ENCODE measurements at places on chromosomes 4 and X.

GRCh38 chr4:147984065-147984777 lies 252.3 kb downstream of the ARHGAP10 start:
- DNase-seq: no peak

GRCh38 chr4:54330896-54331295 lies 101.8 kb downstream of the PDGFRA start:
- no peak for DNase-seq

- no peak for DNase-seq
These were observed 161.0 kb downstream of the PPP1R2C start for GRCh38 chrX:42616981-42617380.

DNA sequence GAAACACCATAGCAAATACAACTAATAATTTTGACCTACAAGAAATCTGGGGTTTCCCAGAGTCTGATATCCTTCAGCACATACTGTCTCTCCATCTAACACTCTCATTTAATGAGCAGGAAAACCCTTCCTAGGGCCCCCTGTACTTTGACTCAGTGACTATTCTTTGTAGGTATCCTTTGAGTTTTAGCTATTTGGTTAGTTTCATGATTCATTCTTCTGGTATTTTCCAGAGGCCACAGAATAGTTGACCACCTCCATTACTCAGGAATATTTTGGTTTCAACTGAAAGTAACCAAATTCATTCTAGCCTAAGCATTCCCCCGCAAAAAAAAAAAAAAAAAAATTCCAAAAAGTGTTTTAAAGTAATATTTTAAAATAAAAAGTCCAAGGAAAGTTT lies 140.0 kb downstream of the IDS start:
- no peak for DNase-seq

GRCh38 chr4:124589786-124590185 lies 122.7 kb downstream of the ANKRD50 start:
- DNase-seq: no peak

DNA sequence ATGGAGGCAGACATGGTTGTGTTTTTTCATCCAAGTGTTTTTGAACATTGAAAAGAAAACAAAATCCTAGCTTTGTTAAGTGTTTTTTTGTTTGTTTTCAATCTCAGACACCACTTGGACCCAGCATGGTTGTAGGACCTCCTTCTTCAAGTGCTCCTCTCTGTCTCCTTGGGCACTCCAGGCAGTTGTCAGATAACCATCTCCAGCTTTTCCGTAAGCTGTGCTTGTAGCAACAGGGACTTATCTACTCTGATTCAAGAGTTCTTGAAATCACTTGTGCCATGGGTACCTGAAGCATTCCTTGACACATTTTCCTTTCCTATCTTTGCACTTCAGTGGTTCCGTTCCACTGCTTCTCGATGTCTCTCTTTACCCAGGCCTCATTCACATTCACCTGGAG lies 334.9 kb upstream of the DDX53 start:
- no peak for DNase-seq

- DNase-seq: no peak
These were observed 25.1 kb downstream of the DDX60 start for GRCh38 chr4:168293386-168293975.

- no peak for DNase-seq
These were observed 156.1 kb downstream of the ZNF330 start for GRCh38 chr4:141376769-141377168.

DNA sequence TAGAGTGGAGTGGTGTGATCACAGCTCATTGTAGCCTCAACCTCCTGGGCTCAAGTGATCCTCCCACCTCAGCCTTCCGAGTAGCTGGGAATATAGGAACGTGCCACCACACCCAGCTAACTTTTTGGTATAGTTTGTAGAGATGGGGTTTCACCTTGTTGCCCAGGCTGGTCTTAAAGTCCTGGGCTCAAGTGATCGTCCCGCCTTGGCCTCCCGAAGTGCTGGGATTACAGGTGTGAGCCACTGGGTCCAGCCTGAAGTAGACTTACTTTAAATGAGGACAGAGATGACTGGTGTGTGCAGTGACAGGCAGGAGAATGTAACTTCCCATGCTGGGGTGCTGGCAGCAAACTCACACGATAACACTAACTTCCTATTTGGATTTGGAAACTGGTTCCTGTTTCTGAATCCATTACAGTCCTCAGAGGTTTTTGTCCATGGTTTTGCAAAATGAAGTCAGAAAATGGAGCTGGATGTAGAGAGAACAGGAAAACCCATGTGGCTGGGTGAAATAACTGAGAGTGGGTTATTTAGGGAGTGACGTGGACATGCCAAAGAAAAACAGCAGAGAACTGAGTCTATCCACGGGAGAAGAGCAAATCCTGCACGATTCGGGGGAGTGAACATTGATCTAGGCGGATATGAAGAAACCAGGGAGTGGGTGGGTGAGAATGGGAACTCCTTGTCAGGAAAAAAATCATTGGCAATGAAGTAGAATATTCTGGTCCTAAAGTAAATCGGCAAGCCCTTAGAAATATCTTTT lies 95.6 kb downstream of the GATB start:
- no peak for DNase-seq

DNA sequence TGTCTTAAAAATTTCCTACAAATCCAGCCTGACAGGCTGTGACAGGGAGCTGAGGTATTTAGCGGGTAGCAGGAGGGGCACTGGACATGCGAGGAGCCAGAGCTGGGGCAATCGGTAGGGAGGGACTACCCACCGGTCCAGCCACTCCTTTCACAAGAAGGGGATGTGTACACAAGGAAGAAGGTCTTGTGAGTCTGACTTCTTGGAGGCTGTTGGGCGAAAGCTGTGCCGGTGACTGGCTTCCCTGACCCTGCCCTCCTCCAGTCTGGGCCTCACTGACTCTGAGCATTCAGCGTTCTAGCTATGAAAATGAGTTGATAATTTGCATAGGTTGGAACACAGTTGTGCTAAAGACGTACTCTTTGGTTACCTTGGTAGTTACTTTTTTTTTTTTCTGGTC lies 12.7 kb upstream of the CXCL8 start:
- no peak for DNase-seq

- no peak for DNase-seq
These were observed 205.8 kb upstream of the MAMLD1 start for GRCh38 chrX:150157291-150157690.

DNA sequence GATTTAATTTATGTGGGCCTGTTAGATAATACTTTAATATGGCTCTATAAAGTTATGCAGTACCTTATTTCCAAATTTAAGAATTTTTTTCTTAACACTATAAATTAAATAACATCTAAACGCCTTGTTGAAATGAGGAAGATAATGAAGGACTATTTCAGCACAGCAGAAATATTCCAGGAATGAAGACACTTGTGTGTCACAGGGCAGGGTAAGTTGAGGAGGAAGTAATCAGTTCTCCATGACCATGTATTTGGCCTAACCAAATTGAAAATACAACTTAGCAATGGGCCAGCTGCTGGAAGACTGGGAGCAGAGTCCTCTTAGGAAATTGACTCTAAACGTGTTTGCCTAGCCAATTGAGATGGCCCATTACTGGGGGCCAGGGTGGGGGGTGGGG lies 16.9 kb downstream of the CXCL3 start:
- DNase-seq: no peak

GRCh38 chr4:47746122-47746521 lies 91.7 kb downstream of the CORIN start:
- no peak for DNase-seq

DNA sequence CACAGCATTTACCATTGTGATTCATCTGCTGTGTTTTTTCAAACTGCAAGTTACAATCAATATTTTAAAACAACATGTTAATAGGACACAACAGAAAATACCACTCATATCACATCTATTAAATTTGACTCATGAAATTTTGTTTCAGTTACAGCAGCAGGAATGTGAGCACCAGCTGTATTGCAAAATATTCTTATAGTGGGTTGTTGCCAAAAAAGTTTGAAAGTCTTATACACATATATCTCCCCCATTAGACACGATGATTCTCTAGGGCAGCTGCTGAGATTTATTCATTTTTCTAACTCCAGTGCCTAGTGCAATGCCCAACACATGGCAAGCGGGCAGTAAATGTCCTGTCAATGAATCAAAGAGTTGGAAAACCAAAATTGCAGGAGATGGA lies 26.6 kb upstream of the NKX3-2 start:
- DNase-seq: no peak

DNA sequence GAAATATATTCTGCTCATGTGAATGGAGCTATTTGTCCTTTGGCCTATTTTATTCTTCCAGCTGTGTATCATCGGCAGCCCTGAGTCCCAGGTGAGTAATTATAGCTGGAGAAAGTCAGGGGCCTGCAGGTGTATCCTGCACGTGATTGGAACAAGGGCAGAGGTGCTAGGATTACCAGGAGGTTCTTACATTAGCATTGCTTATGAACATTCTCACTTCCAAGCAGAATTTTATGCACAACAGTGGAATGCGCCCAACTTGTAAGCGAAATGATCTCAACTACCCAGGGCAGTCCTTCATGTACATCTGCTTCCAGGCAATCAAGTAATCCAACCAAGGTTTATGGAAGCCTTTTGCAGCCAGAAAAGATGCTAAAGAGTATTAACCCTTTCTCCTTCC lies 68.9 kb upstream of the NRK start:
- DNase-seq: no peak

GRCh38 chr4:2930135-2930757 lies 33.0 kb downstream of the NOP14 start:
- no peak for DNase-seq

- DNase-seq: no peak
These were observed 1847.0 kb upstream of the PCDH10 start for GRCh38 chr4:131302108-131302507.

DNA sequence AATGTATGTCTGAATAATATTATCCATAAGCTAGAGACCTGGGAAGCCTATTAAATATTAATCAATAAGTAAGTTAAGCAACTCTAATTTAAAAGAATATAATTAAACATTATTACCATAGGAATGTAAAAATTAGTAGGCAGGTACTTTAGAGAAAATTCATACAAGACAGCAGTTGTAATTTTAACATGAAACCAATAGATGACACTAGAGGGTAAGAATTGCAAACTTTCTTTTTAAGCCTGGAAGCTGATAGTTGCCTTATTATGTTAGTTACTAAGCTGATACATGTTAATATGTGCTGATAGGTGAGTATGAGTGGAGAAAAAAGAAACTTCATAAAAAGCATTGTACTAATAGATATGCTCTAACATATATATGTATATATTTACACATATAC lies 1157.4 kb downstream of the FAM133A start:
- DNase-seq: no peak

DNA sequence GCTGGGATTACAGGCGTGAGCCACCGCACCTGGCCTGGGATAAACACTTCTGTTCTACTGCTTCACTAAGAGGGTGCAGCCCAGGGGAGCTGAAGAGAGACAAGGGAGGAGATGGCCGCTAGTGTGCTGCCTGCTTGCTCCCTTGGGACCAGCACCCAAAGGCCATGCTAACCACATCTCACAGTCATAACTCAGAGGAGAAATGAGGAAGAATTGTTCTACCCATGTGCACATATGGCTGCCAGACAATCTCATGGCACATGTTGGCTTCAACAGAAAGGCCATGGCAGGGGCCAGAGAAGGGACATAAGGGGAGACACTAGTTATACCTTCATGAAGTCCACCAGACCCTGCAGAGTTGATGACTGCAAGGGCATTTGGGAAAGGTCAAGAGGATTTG lies 22.4 kb downstream of the CLDN22 start:
- no peak for DNase-seq

DNA sequence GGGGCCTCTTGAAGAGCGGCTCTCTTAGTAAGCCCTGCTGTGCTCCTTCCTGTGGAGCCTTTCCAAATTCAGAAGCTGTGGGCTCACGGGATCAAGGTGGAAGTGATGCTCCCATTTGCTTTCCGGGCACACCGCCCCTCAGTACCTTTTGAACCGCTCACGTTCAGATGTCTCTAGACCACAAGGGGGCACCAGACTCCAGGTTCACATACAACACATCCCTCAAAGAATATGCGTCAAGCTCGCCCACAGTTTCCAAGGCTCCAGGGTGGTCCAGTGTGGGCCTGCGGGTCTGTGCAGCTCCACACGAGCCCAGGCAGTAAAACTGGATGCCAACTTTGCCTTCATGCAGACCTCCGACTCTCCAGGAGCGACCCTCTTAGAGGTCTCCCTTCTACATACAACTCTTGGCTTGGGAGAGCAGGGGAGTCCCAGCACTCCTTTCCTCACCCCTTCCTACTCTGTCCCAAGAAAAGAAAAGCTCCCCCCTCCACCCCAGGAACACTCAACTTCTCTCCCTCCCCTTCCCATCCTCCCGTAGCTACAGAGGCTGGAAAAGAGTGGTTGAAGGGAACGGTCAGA lies 11.0 kb downstream of the SUPT20HL1 start:
- no peak for DNase-seq

GRCh38 chr4:81326581-81326980 lies 111.6 kb upstream of the PRKG2 start:
- no peak for DNase-seq

DNA sequence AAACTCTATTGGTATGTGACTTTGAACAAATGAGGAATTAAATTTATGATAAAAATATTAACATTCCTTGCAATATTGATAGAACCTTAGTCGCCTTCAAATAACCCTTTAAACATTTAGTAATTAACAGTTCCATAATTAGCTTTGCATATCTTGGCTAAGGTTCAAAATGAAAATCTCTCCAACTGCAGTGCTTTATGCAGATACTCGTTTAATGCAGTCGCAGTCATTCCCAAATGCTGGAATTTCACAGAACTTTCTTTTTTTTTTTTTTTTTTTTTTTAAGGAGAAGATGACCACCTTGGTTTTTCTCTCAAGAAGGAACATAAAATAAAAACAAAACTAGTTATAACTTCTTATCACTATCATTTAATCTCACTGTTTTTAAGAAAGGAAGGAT lies 5.2 kb downstream of the RAPGEF2 start:
- no peak for DNase-seq

DNA sequence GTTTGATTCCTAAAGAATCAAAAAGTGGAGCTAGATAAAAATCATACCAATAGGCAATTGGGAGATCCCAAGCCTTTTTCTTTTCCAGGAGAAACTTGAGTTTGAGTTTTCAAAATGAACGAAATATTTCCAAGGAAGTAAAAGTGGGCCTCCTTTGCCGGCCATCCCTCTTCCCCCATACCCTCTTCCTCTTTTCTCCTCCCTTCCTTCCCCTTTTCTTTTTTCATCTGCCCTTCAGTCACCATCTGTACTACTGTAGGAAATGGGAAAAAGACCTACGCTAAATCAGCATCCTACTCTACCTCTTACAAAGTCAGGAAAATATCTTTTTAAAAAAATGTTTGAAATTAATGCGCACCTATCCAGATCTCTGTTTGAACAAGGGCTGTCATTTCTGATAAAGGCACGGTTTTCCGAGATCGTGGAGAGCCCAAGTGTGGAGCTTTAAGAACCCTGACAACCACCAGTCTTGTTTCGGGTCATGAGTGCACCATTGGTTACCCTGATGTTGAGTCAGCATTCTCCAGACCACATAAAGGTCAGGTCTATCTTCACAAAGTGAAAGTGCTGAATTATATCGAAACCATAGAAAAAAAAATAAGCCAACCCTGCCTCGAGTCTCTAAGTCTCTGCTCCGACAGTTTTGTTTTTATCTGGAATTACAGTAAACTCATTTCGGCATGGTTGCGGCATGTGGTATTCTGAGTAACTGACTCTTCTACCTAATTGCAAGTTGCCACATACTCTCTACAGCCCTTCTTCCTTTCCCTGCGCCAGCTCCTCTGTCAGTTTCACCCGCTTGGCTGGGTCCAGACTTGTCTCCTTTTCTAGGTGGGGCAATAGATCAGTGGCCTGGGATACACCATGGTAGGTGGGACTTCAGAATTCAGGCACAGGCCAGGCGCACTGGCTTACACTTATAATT lies 140.2 kb upstream of the KLF3 start:
- DNase-seq: no peak

GRCh38 chr4:7768736-7769135 lies 170.9 kb downstream of the AFAP1 start:
- no peak for DNase-seq

- DNase-seq: no peak
These were observed 19.4 kb downstream of the DRD5 start for GRCh38 chr4:9800848-9801247.

All from urinary bladder (tissue), 4 donors.